ENCODE measurements at places on chromosomes 13 and 19.

DNA sequence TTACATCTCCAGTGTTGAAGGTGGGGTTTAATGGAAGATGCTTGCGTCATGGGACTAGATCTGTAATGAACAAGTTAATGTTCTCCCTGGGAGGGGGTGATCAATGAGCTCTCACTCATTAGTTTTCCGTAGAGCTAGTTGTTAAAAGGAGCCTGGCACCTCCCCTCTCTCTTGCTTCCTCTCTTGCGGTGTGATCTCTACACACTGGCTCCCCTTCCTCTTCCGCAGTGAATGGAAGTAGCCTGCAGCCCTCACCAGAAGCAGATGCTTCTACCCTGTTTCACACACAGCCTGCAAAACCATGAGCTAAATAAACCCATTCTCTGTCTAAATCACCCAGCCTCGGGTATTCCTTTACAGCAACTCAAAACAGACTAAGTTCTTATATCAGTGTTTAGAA, 318.8 kb downstream of the SLITRK1 start:
- no peak for DNase-seq

- no peak for DNase-seq
Observed at GRCh38 chr13:52393572-52394357, 12.2 kb downstream of the THSD1 start.

GRCh38 chr13:33087091-33087490, 70.9 kb downstream of the KL start:
- DNase-seq: no peak

GRCh38 chr13:94093652-94094315, 385.7 kb downstream of the DCT start:
- no peak for DNase-seq

GRCh38 chr19:53659292-53659691, 27.5 kb downstream of the DPRX start:
- DNase-seq: peak; percentile 5

DNA sequence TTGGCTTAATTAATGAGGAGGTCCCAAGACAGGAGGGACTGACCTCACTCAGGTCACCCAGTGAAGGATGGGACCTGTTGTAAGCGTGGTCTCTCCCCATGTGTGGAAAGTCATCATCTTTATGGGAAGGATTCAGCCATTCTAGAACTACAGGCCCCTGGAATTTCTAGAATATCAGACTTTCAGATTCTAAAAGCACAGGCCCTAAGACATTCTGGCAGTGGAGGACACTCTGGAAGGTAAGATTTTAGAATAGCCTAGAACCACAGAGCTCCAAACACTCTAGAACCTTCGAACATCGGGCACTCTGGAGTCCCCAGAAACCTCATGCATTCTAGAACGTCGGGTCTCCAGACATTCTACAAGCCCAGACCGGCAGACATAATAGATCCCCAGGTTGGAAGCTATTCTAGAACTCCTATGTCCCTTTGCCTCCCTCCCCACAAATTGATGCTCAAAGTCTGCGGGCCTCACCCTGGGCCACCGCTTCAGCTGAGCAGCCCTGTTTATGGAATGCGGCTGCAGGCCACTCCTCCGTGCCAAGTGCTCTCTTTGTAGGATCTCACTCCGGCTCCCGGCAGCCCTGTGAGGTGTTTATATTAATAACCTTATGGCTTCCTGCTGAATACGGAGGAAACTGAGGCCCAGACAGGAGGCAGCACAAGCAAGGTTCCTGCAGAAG, 1.9 kb upstream of the KLK15 start:
- no peak for DNase-seq

- DNase-seq: no peak
Observed at GRCh38 chr13:89115307-89115706, 1444.1 kb downstream of the SLITRK5 start.

DNA sequence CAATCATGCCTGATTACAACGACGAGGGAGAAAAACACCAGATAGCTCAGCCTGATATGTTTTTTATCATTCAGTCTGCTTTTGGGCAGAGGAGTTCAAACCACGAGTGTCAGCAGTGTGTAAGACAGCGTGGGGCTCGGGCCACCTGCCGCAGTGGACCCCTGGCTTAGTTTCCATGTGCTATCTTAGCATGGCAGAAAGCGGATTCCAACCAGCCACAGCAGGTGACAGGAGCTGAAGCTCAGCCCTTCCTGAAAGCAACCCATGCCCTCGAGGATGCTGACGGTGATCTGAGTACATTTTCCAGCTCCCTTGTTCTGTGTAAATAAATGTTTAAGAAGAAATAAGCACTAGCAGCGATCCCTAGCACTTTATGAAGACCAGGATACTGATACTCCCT, 32.2 kb upstream of the MBNL2 start:
- no peak for DNase-seq

GRCh38 chr19:51187395-51188226, 37.3 kb upstream of the CD33 start:
- no peak for DNase-seq

GRCh38 chr19:50384685-50385535, 763 bp downstream of the POLD1 start:
- no peak for DNase-seq

DNA sequence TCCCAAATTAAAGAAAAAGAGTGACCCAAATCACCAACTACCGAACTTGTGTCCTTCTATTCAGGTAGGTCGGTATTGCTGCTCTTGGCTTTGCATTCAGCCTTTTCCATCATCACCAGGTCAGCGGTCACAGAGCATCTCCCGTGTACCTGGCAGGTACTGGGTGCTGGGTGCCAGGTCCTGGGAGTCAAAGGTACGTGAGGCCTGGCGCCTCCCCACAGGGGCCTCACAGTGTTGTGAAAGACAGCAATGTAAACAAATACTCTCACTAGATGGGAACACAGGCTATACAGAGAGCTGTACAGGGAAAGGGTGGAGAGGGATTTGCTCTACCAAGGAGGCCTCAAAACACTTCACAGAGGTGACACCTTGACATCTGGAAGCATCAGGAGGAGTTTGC, 86.7 kb downstream of the ZIC5 start:
- DNase-seq: no peak

DNA sequence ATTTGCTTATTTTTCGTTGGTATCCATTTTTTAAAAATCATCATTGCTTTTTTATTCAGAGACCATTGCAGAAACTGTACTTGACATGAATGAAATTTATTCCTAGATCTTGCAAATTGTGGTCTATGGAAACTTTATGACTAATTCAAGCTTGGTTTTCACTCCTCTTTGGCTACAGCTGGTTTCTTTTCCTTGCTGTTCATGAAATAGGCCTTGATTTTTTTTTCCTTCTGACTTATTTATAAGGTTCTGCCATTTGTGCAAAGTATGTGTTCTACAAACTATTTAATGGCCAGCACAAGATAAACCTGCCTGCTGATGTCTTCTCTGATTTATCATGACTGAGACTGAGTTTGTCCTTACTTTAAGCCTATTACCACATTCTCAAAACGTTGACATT, 764.0 kb upstream of the SLITRK5 start:
- no peak for DNase-seq

All from activated T-cell treated with anti-CD3 and anti-CD28 coated beads, Interleukin-2, amount 50 U/mL, for 72 hours (primary cell).